ENCODE measurements at places on chromosomes 2 and 18.
A peak's percentile ranks its signal among the peaks of the same experiment; 100 is the strongest.

GRCh38 chr2:129554373-129554772, 425.1 kb upstream of the RAB6C start:
- DNase-seq, result no peak

DNA sequence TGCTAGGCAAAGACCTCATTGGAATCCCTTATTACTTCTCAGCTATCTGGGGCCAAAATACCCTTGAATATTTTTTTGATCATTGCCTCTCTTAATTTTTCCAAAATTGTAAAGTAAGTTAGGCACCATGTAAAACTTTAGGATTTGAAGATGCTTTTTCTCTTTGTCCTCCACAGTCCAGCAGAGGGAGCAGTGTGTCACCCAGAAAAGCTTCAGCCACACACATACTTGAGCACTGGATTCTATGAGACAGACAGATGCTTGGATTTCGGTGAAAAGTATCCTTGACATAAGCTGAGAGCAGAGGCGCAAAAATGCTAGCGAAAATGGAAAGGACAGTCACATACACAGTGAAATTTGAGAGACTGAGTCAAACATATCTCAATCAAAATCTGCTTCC, 74.7 kb upstream of the KCNJ3 start:
- DNase-seq, result peak; percentile 67

DNA sequence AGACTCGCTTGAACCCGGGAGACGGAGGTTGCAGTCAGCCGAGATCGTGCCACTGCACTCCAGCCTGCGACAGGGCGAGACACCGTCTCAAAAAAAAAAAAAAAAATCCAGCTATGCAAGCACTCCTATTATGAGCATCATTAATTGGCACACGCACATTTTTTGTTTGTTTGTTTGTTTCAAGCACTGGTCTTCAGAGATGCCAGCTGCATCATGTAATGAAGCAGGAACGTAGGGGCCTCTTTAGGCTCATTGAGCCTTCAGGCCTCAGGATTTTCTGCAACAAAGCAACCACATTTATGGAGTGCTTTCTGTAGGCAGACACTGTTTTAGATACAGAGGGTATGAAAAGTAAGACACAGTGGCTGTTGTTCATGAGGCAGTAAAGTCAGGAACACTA, 585.8 kb downstream of the CNTNAP5 start:
- DNase-seq, result no peak

- DNase-seq, result no peak
Measured at GRCh38 chr2:178363252-178363651, 87.7 kb downstream of the PRKRA start.

DNA sequence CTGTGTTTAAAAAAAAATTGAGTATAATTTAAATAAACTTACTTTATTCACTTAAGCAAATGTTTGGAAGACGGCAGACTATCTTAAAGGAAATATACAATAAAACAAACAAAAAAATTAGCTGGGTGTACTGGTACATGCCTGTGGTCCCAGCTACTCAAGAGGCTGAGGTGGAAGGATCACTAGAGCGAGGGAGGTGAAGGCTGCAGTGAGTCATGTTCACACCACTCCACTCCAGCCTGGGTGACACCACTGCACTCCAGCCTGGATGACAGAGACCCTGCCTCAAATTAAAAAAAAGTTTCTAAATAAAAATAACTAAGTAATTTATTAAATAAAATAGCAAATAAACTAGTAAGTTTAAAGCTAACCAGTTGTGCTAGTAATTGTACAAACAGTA, 7.5 kb downstream of the PUM2 start:
- DNase-seq, result no peak

DNA sequence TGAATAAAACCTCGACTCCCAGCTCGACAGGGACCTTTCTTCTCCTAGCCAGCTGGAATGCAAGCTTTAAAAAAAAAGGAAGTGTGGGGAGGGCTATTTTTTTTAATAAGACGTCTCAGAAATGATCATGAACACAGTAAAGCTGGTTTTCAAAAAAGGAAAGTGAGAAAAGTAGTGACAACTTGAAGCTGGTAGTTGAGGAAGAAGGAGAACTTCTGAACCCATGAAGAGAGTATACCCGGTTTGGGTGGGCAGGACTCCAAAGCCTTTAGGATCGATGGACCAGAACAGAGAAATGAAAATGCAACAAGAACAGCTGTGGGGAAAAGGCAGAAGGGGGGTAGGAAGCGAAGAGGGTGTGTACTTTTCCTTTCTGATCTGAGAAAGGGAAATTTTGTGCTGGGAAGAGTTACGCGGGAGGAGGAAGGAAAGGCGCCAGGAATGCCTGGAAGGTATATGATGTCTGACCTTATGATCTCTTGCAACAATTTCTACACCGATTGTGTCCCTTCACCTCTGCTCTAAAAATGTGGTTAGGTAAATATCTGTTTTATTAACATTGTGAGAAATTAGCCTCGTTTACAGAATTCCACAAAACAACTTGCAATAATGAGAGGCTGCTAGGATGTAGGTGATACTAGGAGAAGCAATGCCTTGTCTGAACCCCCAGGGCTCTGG, 22.6 kb upstream of the CYP1B1 start:
- no peak for DNase-seq

- DNase-seq, result no peak
Measured at GRCh38 chr18:57635003-57635822, 13.6 kb upstream of the NARS1 start.

DNA sequence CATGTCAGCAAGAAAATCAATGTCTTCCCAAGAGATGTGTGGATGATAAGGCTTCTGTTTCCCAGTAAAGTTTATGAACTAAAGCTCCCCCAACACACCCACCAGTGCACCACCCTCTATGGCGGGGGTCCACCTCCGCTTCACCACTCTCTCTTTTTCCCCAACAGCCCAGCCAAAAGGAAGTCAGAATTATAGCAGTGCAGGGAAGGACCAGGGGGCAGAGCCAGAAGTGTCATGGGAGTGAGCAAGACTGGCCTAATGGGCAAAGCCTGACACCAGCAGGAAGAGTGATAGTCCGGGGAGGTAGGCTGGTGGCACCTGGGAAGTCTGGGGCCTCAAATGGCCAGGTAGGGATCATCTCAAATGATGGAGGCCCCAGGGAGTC, 167.7 kb downstream of the ZFP36L2 start:
- DNase-seq, result no peak

DNA sequence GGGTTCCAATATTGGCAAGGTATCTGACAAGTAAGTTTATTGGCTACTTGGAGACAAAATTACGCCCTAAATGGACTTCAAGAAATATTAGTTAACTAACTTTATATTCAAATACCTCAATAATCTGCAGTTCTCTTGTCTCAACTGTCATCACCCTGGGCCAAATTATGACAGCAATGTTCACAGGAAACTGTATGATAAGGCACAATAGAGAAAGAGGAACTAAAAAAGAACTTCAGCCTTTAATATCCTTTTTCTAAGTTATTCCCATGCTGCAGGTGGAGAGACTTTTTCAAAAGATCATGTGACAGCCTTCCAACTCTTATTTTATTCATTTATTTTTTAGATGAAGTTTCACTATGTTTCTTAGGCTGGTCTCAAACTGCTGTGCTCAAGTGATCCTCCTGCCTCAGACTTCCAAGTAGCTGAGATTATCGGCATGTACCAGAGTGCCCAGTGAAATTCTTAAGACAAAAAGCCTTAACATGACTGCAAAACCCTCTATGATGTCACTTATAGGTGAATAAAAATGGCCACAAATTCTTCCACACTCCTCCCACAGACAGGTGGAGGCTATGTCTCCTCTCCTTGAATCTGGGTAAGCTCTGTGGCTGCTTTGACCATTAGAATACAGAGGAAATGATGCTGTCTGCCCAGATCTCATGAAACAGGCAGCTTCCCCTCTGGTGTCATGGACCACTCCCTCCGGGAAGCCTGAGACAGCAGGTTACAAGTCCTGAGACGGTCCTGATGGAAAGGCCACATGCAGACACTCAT, 211.0 kb downstream of the TGIF1 start:
- no peak for DNase-seq

Measured in NCI-H446 treated with DMSO at 0.1 percent for 48 hours (cell line).